CD4-positive, alpha-beta memory T cell (primary cell): ENCODE measurements at places on chromosomes 1 and 21.

DNA sequence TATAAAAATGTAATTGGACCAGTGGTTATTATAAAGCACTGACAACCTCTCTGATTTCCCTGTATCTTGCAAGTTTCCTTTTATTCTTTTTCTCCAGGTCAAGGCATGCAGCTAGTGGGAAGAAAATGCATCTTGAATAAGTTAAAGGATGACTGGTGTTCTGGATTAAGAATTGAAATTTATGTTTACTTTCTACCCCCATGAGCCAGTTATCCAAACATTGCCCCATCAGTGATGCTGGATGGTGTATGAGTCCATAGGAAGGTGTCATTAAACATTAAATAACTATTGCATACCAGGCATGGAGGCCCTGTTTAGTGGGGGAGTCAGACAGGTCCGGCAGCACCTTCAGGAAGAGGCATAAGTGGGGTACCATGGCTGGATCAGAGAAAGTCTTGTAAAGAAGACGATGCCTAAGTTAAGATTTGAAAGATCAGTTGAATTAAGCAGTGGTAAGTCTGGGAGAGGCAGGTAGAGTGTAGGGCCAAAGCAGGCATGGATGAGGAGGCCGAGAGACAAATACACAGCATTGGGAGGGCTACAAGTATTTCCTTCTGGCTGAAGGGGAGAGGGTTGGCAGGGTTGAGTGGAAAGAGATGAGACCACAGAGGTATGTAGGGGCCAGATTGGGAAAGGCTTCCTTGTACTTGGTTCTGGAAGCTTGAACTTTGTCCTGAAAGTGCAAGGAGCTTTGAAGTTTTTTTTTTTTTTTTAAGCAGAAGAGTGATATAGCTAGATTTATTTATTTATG lies 5.7 kb downstream of the SZRD1 start:
- no peaks in the 10 kb centered on the region for H3K27me3 ChIP-seq
- H3K4me1 ChIP-seq: peaks cover 85% of the 10 kb centered on the region
- H3K36me3 ChIP-seq: peaks cover 4% of the 10 kb centered on the region

DNA sequence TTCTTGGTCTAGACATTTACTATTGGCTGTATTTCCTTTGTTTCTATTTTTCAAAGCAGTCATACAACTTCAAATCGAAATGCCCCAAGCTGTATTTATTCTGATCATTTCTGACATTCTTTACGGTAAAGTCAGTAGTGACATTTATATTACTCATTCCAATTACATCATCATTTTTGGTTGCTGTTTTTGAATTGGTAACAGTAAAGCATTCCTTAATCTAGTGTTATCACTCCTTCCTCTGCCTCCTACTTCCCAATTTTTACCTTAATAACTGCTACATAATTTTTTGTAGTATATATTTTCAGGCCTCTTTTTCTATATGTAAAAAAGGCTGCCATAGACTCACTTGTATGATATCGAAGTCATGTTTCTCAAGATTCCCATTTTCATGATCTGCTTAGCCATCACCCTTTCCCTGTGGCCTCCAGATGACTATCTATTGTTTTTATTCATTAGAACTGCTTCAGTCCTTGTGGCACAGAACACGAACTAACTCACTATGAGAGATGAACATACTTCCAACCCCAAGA lies 167.2 kb downstream of the RUNX1 start:
- no peak overlapping the region for H3K27ac ChIP-seq
- H3K36me3 ChIP-seq: peaks cover 15% of the 10 kb centered on the region
- DNase-seq: no peak

- H3K27ac ChIP-seq: peak overlapping the region; percentile 96
- DNase-seq: peak; percentile 56
- H3K4me1 ChIP-seq: peaks cover 74% of the 10 kb centered on the region
Measured at GRCh38 chr1:89633800-89634625, 1.1 kb downstream of the LRRC8C start.

DNA sequence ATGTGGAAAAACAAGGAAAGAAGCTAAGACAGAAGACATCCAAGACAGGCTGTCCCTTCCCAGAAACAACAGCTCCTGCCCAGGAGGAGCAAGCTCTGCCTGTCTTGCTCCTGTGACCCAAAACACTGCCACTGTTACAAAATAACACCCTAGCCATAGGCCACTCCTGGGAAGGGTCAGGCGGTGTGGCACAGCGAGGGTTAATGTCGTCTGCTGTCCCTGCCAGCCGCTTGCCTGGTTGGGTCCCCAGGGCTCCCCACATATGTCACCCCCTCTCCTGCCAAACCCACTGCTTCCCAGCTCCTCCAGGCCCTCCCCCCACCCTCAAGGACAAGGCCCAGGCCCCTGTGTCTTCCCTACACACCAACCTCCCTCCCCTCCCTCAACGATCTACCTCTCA lies 3.9 kb upstream of the NHLH1 start:
- no peaks in the 10 kb centered on the region for H3K27me3 ChIP-seq
- H3K4me1 ChIP-seq: no peaks in the 10 kb centered on the region
- no peak for DNase-seq

DNA sequence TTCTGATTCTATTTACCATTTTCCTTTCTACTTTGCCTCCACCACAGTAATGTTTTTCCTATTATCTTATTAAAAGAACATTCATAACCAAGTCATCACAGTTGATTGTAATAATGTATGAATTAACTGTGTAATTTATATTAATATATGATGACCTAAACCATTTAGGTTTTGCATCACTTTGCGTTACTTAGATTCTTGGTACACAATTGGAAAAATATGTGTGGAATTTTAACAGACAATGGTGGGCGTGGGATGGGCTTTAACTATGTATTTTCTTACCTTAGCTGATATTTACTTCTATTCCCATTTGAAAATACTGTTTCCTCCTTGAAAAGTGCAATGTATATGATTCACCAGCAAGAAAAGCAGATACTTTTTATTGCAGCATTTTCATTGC lies 3.6 kb downstream of the KRTAP21-3 start:
- H3K4me1 ChIP-seq: no peaks in the 10 kb centered on the region
- no peak overlapping the region for H3K27ac ChIP-seq
- no peak overlapping the region for H3K4me3 ChIP-seq
- H3K27me3 ChIP-seq: no peaks in the 10 kb centered on the region

GRCh38 chr1:92953491-92953890 lies 7.8 kb downstream of the DIPK1A start:
- no peak overlapping the region for H3K4me3 ChIP-seq
- H3K4me1 ChIP-seq: peaks cover 82% of the 10 kb centered on the region
- peak; percentile 50 for DNase-seq
- no peaks in the 10 kb centered on the region for H3K27me3 ChIP-seq

- H3K36me3 ChIP-seq: no peaks in the 10 kb centered on the region
- H3K4me3 ChIP-seq: no peak overlapping the region
- no peaks in the 10 kb centered on the region for H3K4me1 ChIP-seq
- no peak for DNase-seq
Measured at GRCh38 chr1:98172578-98172977, 251.7 kb upstream of the DPYD start.

- H3K27ac ChIP-seq: no peak overlapping the region
- no peak for DNase-seq
- H3K4me1 ChIP-seq: peaks cover 5% of the 10 kb centered on the region
- no peak overlapping the region for H3K4me3 ChIP-seq
- H3K27me3 ChIP-seq: no peaks in the 10 kb centered on the region
Measured at GRCh38 chr1:8448911-8449661, 131.2 kb downstream of the SLC45A1 start.

GRCh38 chr1:201514466-201514865 lies 7.5 kb upstream of the CSRP1 start:
- no peak for DNase-seq
- H3K27ac ChIP-seq: no peak overlapping the region
- H3K4me3 ChIP-seq: no peak overlapping the region
- no peaks in the 10 kb centered on the region for H3K36me3 ChIP-seq

DNA sequence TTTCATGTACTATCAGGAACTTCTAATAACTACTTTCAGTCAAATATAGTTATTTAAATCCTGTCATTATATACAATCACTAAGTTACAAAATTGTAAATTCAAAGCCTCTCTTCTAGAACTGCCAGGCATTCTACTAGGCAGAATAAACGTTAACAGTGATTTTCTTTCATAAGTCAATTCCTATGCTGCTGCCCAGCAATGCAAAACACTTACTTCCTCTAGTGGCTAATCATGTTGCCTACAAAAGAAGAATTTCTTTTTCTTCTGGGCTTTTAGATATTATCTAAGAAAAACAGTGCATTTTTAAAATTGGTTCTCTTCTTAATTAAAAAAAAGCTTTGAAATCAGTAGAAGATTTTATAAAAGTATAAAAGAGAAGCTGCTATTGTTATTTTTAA lies 509.8 kb upstream of the ADAMTS5 start:
- H3K27me3 ChIP-seq: no peaks in the 10 kb centered on the region
- no peak overlapping the region for H3K27ac ChIP-seq

DNA sequence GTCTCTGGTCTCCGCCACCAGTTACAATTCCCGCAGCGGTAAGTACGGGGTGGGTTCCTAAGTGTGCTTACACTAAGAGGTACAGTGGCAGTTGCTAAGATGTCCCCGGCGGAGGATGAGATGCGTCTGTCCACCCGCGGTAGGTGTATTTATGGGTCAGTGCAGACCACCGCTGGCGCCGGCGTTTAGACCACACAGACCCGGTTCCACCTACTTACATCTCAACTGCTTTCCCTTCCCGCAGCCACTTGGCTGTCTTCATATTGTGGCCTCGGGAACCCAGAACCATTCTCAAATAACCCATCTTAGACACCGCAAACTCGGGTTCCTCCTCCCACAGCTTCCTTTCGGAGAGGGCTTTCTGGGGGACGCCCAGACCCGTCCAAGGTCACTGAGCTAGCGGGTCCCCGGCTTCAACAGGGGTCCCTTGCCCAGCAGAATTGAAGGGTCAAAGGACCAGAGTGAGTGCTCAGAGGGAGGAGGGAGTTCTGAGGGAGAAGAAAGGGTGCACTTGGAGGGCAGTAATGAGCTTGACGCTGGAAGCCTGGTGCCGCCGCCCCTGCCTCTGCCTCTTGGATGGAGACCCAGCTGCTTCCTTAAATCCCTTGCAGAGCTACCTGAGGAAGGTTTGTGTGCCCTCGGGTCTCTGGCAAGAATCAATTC lies 8.6 kb downstream of the NR5A2 start:
- no peaks in the 10 kb centered on the region for H3K36me3 ChIP-seq
- H3K27ac ChIP-seq: no peak overlapping the region
- no peak overlapping the region for H3K4me3 ChIP-seq
- H3K4me1 ChIP-seq: peaks cover 33% of the 10 kb centered on the region

GRCh38 chr1:203636291-203636690 lies 9.7 kb downstream of the ATP2B4 start:
- DNase-seq: no peak
- peaks cover 89% of the 10 kb centered on the region for H3K4me1 ChIP-seq
- H3K27ac ChIP-seq: no peak overlapping the region
- H3K4me3 ChIP-seq: no peak overlapping the region
- H3K27me3 ChIP-seq: no peaks in the 10 kb centered on the region
